ENCODE measurements at places on chromosomes 13 and 19.

- no peak for DNase-seq
Observed at GRCh38 chr13:43343645-43344044, 320.3 kb downstream of the DNAJC15 start.

DNA sequence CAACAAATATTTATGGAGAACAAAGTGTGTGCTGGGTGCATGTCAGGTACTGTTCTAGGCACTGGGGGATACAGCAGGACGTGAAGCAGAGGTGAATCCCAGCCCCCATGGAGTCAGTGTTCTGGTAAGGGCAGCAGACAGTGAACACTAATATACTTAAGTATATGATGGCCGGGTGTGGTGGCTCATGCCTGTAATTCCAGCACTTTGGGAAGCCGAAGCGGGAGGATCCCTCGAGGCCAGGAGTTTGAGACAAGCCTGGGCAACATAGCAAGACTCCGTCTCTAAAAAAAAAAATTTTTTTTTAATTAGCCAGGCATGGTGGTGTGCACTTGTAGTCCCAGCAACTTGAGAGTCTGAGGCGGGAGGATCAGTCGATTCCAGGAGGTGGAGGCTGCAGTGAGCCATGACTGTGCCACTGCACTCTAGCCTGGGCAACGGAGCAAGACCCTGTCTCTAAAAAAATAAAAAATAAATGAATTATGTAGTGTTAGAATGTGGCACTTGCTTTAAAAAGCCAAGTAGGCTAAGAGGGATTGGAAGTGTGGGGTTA is 22.6 kb downstream of the CHST8 start:
- DNase-seq: no peak

GRCh38 chr13:20351281-20352022 is 119.3 kb upstream of the GJB6 start:
- no peak for DNase-seq

DNA sequence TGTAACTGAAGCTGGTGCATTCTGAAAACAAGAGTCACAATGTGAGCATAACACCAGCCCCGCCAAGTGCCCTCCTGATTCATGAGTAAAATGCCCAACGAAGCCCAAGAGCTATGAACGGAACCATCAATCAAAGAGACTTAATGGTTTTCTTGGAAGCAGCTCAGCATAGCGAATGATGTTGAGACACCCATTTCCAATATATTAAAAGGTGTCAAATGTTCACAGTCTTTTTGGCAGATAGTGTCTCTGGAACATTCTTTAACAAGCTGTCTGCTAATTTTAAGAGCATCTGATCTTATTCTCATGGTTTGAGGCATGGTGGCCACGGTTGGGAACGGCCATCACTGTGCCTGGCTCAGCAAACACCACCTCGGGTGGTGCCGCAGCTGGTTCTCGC is 133.4 kb upstream of the USP29 start:
- DNase-seq: no peak

GRCh38 chr13:103540382-103540765 is 474.2 kb upstream of the SLC10A2 start:
- no peak for DNase-seq

- DNase-seq: no peak
Observed at GRCh38 chr13:42494157-42494556, 79.8 kb upstream of the TNFSF11 start.

- DNase-seq: peak; percentile 82
Observed at GRCh38 chr19:28878862-28879566, 333.9 kb downstream of the UQCRFS1 start.

DNA sequence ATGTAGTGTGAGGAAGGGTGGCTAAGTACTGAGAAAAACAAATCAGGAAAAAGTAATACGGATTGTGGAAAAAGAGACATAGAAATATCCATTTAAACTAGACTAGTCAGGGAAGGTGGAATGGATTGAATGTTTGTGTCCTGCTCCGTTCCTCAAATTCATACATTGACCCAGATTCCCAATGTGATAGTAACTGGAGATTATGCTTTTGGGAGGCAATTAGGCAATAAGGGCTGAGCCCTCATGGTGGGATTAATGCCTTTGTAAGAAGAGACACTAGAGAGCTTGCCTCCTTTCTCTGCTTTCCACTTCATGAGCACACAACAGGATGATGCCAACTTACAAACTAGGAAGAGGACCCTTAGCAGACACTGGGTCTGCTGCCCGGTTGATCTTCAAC is 765.2 kb upstream of the GPC6 start:
- DNase-seq: no peak

DNA sequence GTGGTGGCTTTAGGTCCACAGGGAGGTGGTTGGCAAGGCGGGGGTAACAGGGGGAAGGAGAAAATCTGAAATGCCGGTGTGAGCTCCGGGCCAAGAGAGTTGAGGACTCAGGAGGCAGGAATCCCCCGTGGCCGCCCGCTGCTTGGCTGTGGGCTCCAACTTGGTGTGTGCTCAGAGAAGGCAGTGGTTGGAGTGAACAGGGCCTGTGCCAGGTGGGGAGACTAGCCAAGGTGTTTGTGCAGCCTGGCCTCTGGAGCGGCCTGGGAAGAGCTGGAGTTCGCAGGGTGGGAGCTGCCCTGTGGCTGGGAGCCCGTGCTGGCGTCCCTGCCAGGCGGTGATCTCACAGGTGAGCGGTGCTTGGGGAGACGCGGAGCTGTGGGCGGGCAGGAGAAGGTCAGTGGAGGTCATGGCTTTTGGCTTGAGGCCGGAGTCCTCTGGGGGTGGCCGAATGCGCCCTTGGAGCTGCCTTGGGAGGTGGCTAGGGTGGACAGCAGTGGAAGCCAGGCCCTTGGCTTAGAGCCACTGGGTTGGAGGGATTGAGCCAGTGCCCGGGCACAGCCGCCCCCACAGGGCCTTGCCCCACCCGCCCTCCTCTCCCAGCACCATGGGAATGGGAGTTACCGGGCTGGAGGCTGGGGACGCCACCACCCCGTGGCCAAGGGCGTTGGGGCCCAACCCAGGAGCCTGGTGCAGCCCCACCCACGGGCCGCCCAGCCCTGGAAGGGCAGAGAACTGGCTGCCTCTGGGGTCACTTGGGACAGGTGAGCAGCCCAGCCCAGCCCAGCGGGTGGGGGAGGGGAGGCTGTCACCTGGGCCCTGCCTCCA is 7.1 kb upstream of the CIRBP start:
- no peak for DNase-seq

DNA sequence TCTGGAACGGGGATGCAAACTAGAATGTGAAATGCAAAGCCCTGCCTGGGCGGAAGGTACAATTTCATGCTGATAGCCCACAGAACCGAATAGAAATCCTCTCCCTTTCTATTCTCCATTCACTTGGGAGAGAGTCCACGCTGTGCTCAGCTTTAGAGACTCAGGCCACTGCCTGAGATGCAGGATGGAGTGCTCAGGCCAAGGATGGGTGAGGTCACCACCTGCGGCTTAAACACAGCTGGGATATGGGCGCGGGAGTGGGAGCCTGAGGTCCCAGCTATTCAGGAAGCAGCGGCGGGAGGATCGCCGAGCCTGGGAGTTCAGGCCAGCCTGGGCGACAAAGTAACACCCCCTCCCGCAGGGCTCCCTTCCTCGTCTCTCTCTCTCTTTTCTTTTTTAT is 446 bp upstream of the ZNF83 start:
- DNase-seq: no peak

DNA sequence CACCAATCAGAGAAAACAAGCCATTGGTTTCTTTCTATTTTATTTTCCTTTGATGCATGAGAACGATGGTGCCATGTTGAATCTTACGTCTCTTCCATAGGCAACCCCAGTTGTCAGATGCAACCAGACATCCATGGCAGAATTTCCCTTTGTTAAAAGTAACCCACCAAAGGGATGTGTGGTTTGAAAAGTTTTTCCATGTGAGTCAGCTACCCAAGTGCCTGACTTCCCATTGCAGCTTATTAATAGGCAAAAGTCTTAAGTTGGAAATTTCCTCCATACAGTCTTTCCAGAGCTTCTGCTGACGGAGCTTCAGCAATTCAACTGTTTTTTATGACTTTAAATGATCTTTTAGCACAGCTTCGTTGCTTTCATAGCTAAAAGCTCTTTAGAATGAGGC is 73.8 kb upstream of the FAM216B start:
- DNase-seq: no peak

DNA sequence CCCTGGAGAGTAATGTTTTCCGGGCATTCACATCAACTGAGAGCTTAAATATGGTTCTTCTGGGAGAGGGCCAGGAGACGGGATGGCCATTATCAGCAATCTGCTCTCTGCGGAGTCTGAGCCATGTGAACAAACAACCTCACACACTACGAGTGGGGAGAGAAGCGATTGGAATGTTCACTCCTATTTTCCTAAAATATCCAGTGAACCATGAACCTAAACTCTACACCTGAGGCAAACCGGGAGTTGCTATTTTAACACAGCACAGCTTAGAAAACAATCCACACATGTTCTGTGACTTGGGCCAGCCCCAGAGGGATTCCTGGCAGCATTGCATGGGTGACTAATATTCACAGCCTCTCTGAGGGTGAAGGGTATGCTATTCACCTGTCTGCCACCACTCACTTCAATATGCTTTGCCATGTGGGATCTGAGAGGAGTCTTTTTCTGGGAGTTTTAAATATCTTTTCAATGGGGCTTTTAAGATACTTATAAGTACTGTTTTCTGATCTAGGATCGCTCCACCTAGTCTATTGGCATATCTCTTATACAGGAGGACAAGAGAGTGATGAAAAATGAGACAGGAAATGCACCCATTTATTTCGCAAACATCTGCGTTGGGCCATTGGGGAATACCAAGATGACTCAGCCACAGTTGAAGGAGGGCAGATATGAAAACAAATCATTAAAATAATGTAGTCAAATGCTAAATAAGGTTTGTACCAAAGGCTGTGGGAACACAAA is 72.6 kb upstream of the SERP2 start:
- peak; percentile 35 for DNase-seq

DNA sequence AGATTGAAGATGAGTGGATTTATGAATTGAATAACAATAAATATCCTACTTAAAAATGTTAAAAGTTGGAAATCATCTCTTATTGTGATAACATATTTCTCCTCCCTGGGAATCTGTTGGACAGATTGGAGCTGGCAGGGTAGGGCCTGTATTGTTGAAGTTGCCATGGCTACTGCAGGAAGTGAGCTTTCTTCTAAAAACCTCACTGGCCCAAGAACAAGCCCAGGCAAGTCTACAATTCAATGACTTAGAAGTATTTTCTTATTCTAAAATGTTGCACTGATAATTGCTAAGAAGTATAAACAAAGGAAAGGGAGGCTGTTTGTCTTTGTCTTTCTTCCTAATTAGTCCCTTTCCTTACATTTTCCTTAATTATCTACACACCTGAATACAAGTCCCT is 112.1 kb downstream of the DLEU7 start:
- DNase-seq: peak; percentile 72

DNA sequence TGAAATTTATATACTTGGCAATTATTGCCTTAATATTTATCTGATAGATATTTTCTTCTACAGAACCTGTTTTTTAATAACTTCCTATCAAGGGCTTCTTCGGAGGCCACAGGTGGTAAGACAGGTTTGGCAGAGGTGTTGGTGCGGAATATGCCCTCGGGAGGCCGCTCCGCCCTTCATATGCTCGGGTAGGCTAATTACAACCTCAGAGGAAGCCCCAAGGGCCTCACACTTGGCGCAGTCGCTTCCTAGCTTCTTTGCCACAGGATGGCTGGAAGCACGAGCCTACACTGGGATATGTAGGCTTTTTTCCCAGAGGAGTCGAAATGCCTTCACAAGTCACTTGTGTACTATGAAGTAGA is 68.8 kb downstream of the LMO7 start:
- DNase-seq: peak; percentile 74

GRCh38 chr19:57276430-57276829 is 3.9 kb upstream of the ZNF460 start:
- DNase-seq: no peak

DNA sequence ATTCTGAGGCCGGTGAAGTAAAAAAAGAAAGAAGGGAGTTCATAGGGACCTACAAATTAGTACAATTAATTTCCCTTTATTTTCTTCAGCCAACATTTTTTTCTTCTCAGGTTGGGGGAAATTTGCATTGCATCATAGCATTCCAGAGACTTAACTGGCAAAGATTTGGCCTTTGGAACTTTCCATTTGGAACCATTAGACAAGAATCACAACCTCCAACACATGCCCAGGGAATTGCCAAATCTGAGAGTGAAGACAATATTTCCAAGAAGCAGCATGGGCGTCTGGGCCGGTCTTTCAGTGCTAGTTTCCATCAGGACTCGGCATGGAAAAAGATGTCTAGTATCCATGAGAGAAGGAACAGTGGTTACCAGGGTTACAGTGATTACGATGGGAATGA is 6.4 kb upstream of the ERCC5 start:
- no peak for DNase-seq

- DNase-seq: no peak
Observed at GRCh38 chr19:12075538-12076139, 11.1 kb downstream of the ZNF844 start.

DNA sequence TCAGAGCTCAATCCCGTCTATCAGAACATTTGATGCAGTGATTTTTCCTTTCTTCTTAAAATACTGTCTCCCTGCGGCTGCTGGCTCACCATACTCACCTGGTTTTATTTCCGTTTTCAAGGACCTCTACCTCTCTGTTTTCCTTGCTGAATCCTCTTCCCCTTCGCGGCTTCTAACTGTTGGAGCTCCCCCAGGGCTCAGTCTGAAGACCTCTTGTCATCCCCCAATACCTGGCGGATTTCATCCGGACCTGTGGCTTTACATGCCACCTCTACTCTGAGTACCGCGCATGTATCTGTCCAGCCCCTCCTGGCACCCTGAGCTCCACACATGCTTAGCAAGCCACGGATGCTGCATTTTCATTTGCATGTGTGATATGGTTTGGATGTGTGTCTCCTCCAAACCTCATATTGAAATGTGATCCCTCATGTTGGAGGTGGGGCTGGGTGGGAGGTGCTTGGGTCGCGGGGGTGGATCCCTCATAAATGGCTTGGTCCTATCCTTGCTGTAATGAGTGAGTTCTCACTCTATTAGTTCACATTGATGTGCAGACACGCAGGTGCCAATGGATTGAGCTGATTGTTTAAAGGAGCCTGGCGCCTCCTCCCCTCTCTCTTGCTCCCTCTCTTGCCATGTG is 106.2 kb upstream of the LSM14A start:
- DNase-seq: no peak

- DNase-seq: no peak
Observed at GRCh38 chr19:33631609-33631973, 9.8 kb downstream of the CHST8 start.

DNA sequence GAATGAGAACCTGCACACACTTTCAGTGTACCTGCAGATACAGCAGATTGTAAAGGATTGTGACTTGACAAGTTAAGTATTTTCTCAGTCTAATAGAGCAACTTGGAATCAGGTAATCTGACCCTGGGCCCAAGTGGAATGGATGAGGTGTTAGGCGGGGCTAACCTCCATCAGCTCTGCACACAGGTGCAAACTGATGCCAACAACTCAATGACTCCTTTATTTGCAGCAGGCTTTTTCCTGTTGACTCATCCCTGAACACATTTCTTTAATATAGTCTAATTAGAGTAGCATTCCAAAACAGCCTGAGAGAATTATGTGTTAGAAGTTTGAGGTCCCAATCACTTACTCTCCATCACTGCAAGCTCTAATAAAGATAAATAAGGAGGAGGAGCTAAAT is 48.8 kb downstream of the TPT1 start:
- DNase-seq: peak; percentile 18

GRCh38 chr19:13033244-13033643 is 38.0 kb downstream of the NFIX start:
- no peak for DNase-seq

Measured in NCI-H2171 (cell line).